Retinal pigment epithelial cell (primary cell): ENCODE measurements at places on chromosomes 13 and 19.

DNA sequence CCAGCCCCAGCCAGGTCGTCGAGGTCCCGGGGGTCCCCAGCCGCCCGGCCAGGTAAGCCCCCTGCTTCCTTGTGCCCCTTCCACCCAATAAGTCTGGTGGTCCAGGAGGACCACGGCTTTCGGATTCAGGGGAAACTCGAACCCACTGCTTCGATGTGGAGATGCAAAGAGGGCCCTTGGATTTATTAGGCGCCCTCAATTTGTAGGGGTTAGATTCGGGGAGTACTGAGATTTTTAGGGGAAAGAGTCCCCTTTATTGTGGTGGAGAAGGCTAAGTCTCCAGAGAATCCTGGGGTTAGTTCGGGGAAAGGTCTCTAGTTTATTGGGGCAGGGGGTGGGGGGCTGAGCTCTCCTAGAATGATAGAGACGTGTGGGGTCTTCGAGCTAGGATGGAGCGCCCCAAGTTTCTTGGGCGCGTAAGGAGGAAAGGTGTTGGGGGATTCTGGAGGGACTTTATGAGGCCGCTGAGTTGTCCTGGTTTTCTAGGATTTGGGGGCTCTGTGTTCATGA lies 3.8 kb upstream of the LTBP4 start:
- DNase-seq = no peak

GRCh38 chr19:50047671-50048070 lies 21.9 kb downstream of the ZNF473 start:
- no peak for DNase-seq

DNA sequence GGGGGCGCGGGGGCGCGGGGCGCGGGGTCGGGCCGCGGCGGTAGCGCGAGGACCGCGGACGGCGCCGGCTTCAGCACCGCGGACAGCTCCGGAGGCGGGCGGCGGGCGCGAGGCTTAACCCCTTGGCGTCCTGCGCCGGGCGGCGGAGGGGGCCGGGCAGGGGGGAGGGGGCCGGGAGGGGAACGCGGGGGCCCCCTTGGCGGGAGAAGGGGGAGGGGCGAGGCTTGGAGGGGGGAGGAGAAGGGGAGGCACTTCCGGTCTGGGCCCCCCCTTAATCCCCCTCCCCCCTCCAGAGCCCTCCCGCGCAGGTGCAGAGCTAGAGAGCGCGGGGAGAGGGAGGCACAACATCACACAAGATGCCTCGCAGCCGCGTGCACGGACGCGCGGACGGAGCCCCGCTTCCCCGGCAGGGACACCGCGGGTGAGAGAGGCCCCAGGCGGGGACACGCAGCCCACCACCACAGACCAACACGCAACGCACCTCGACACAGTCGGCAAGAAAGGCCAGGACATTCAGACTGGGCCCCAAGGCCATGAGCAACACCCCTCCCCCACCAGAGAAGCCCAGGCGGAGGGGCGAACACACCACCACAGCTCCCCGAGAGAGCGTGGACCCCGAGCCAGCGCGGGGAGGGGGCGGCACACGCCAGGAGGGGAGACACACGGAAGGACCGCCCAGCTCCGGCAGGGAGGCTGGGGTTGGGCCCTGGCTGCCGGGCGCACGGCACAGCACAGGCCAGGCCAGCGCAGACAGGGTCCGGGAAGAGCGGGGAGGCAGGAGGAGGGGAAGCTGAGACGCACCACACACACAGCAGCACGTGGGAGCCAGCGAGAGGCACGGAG lies 24.1 kb downstream of the SHANK1 start:
- DNase-seq = no peak

- DNase-seq = no peak
Measured at GRCh38 chr13:54879036-54879435, 1850.4 kb downstream of the OLFM4 start.

DNA sequence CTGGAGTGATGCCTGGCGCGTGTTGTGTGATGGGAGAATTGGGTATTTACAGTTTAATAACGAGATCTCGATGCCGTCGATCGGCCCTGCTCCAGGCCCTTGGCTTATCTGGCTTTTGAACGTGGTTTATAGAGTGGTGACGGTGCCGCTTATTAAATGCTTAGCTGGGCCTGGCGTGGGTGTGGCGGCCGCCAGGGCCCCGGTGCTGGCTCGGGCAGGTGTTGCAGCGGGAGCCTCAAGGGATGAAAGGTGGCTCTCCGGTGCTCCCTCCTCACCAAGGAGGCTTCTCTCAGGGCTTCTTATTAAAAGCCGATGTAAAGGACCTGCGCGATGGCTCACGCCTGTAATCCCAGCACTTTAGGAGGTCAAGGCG lies 173.8 kb downstream of the KDM4B start:
- DNase-seq = no peak

- no peak for DNase-seq
Measured at GRCh38 chr13:106922384-106922783, 354.4 kb upstream of the ARGLU1 start.

- DNase-seq = no peak
Measured at GRCh38 chr13:76738616-76739015, 147.6 kb downstream of the KCTD12 start.

DNA sequence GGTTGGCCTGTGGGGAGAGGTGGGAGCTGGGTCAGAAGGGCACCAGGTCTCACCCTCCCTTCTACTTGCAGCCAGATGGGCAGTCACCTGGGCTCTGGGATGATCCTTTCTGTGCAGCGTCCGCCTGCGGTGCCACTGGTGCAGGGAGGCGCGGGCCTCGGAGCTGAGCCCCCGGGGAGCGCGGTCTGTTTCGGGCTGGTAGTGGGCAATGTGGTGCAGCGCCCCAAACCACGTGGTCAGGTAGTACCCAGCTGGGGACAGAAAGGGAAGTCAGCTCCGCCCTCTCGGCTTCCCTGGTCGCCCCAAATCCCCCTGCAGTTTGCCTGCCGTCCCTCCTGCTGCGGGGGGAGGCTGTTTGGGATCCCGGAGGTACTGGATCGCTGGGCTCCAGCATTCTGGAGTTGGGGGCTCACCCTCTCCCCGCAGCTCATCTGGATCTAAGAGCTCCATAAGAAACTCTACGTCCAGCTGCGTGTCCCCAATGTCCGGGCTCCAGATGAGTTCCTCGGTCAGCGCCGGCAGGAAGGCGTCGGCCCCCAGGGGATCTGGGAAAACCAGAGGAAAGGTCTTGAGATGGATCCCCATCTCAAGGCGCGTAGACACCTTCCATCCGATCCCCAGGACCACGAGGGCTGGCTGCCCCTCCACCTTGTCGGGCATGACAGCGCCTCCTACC lies 8.8 kb downstream of the RINL start:
- DNase-seq = no peak

DNA sequence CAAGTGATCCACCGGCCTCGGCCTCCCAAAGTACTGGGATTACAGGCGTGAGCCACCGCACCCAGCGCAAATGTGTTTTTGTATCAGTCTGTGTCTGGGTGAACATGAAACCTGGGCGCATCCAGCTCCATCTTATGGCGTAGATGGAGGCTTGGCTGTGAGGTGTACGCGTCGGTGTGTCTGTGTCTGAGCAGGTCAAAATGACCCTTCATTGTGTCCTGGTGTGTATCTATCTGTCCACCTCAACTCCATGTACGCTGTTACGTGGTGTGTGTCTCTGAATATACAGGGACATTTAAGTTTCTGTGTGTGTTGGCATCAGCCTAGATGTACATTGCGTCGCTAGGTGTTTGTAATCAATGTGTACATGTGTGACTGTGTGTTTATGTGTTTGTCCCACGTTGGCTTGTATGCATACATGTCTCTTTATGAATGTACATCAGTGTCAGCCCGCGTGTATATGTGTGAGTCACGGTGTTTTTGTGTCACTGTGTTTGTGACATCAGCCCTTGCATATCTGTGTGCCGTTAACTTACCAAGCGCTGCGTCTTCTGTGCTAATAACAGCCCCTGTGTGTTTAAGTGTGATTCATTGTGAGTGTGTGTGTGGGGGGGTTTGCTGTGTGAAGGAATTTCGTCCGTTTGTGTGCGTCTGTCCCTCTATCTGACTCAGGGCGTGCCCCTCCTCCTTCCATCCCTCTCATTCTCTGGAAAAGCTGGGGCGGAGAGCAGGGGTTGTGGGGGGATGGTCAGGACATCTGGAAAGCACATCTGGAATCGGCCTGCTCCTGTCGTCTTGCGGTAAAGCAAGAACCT lies 6.4 kb downstream of the AXL start:
- DNase-seq = peak; percentile 95
